HT1080 (cell line): ENCODE measurements at places on chromosomes 12 and 14. TPM values are rescaled to one million over a fixed set of nuclear protein-coding genes. Genes with fewer than 3 reads are reported as not detected.
A peak's percentile ranks its signal among the peaks of the same experiment; 100 is the strongest.

DNA sequence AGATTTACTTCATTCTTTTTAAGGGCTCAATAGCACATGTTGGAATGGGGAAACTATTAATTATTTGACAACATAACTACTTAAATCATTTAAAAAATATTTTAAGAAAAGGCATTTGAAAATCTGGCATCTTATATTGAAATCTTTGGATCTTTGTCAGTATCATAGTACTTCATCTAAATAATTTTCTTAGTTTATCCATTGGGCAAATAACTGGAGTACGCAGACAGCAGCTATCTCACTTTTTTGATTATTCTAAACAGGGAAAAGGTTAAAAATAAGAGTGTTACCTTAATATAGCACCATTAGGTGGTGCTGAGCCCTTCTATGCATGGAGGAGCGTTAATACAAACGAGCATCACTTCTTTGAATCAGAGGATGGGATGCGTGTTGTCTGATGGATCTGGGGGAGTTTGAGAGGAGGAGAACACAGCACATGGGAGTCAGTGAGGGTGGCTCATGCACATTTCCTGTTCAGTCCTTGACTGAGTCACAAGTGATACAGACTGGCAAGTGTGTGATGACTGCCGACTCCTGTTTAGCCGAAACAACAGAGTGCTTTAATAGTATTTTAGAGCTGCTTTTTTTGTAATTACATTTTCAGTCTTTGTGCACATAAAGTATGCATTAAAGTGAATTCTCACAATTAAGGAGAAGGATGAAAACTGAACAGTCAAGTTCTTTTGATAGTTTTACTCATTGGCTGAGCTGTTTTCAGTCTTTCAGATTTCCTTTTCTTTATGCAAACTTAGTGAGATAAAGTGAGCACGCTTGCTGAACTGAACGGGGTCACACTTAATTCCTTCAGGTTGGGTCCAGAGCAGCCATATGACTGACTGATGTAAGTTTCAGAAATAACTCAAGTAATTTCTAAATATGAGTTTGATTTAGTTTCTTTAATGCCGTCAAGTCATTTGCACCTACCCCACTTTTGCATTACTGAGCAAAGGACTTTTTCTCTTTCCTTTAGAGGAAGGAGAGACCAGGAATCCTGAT is 92.7 kb downstream of the DIP2B start:
- peak; percentile 97 for DNase-seq

DNA sequence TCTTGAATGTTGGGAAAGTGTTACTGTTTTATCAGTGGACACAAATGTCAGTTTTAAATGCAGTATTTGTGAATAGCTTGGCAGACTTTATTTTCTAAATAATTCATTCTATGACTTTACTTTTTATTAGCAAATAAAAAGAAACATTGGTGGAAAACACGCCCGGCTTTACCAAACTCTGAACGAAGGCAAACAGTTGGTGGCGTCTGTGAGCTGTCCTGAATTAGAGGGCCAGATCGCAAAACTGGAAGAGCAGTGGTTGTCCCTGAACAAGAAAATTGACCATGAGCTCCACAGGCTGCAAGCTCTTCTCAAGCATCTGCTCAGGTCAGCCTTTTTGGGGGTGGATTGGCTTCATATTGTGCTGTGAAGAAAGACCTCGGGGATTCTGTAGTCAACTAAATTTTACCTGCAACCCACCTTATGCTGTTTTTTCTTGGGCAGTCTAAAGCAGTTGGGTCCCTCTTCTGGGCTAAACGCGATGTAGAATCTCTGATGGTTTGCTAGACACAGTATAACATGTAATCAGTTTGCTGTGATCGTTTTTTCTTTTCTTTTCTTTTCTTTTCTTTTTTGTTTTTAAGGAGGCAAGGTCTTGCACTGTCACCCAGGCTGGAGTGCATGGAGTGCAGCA is 156.4 kb downstream of the ESR2 start:
- peak; percentile 17 for DNase-seq

DNA sequence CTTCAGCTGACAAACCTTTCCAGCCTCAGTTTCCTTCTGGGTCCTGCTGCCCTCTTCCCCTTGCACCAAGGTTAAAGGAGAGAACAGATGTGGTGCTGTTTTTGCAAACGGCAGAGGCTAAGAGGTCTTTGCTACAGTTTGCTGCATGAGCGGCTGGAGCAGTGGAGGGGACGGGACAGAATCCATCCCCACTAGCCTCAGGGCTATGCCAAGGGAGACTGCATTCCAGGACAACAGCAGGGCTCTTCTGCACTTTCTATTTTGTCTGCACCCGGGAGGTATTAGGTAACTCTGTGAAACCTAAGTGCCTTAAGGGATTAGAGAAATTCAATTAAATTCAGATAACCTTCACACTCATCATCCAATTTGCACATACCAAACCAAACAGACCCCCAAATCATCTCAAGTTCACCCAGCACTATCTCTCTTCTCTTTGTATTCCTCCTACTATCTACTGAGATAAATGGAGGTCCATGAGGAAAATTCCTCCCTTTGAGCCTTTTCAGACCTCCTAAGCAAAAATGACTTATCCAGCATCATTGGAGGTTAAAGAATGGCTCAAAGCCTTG is 103.8 kb upstream of the VRK1 start:
- DNase-seq, result no peak

DNA sequence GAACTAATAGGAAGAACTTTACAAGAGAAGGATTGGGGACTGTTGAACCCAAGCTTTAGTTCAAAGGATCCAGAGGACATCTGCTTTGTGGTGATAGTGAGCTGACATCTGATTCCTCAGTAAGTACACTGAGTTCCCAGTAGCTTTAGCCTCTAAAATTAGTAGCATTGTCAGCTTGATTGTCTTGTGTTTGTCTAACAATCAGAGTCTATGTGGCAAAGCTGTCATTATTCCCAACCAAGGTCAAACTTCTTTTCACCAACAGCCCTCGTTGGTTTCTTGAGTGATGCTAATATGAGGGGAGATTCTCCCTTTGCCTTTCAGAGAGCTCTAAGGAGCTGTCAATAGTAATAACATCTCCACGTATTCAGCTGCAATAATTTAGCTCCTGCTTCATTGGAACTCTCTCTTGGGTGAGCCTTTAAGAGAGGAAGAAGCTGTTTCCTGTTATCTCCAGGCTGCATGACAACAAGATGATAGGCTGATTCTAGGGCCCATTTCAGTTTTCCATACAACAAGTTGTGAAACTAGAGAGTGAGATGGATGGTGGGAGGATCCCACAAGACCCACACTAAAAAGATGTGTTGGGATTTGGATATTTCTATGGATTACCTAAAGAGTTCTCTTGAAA is 46.7 kb downstream of the TGFB3 start:
- DNase-seq, result no peak

GRCh38 chr12:24823808-24824515 is 124.9 kb downstream of the BCAT1 start:
- DNase-seq, result no peak

- peak; percentile 73 for DNase-seq
Observed at GRCh38 chr12:100163416-100164152, 20.9 kb upstream of the BLTP3B start.

PLXNC1 gene
- total RNA-seq, result 0.57 and 0.66 TPM in 2 replicates
